ENCODE measurements at places on chromosomes 16 and 17. TPM values are rescaled to one million over a fixed set of nuclear protein-coding genes. Genes with fewer than 3 reads are reported as not detected.

CHD9NB gene
- total RNA-seq: 1.4 TPM

GNG13 gene
- not detected for total RNA-seq

OTOA gene
- total RNA-seq: 0.10 TPM

MYH2 gene
- 1,036 TPM for total RNA-seq

IGFALS gene
- 0.31 TPM for total RNA-seq

ADAD2 gene
- 0.31 TPM for total RNA-seq

RAP1GAP2 gene
- total RNA-seq: 5.7 TPM

SEZ6 gene
- not detected for total RNA-seq

HASPIN gene
- 2.3 TPM for total RNA-seq

ASPHD1 gene
- total RNA-seq: 1.6 TPM

BCAR1 gene
- 54.8 TPM for total RNA-seq

KCNH6 gene
- total RNA-seq: 0.31 TPM

TEKT5 gene
- total RNA-seq: 1.0 TPM

HSD17B2 gene
- total RNA-seq: 3.4 TPM

KRT24 gene
- 0.31 TPM for total RNA-seq

All from tongue (tissue), 3 donors.